ENCODE measurements at places on chromosomes 12 and 14.

GRCh38 chr12:76555797-76556196 lies 3.8 kb downstream of the OSBPL8 start:
- no peak for DNase-seq

DNA sequence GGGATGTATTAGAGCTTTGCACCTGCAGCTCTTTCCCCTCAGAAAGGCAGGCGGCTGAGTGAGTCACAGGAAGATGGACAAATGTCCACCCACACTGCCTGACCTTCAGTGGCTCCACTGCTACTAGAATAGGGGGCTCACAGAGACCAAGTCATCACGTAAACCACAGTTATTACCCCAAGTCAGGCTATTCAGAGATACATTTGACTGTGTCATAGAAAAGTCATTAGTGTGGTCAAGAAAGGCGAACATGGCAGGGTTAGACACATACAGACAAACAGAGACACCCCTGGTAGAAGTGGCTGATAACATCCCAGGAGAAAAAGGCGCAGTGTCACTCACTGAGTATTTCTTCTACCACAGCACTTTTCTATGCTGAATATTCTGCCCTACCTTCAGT lies 36.0 kb downstream of the GCH1 start:
- no peak for DNase-seq

GRCh38 chr12:111088409-111088808 lies 168.0 kb upstream of the MYL2 start:
- no peak for DNase-seq

- DNase-seq: no peak
These were observed 5.1 kb upstream of the MAGOHB start for GRCh38 chr12:10618338-10618987.

GRCh38 chr12:18345021-18345735 lies 83.9 kb downstream of the PIK3C2G start:
- DNase-seq: no peak

- DNase-seq: no peak
These were observed 29.0 kb downstream of the NUBPL start for GRCh38 chr14:31590206-31590605.

DNA sequence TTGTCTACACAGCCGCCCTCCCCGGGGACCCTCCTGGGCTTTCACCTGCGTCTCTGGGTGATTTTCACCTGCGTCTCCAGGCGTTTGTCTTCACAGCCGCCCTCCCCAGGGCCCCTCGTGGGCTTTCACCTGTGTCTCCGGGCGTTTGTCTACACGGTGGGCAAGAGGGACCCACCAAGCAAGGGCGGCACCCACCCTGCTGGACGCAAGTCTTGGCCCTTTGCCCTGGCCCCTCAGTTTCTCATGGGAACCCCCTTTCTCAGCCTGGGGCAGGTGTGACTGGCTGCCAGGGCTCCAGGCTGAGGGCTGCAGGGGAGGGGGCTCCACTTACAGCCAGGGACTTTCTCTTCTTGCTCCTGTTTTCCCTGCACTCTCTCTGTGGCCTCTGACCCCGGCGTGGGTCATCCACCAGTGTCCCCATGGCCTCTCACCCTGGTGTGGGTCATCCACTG lies 68.6 kb upstream of the GALNT9 start:
- DNase-seq: no peak

DNA sequence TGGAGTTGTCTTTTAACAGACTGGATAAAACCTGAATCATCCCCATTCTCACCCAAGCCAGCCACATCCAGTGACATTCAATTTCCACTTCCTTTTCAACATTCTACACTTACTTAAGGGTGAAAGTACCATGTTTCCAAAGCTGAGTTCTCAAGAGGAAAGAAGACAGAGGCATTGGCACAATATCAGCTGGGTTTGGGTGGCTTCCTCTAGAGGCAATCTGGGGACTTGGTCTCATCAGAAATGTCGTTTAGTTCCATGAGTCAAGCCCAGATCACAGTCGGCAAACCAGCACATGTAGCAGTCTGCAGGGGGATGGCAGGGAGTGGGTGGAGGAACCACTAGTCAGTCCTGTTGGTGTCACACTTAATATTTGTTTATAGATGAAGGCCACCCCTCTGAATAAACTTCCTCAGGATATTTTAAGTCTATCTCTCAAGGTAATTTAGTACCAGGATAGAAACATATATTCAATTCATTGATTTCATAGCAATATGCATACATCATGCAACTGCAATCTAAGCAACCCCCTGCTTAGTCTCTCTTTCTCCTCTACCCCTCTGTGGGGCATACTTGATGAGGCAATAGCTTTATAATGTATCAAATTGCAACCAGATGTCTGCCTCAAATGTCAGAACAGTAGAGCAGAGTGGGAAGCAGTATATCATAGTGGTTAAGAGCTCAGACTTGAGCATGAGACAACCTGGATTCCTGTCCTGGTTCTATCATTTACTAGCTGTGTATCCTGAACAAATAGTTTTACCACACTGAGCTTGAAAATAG lies 3.0 kb downstream of the SRRM4 start:
- DNase-seq: no peak

DNA sequence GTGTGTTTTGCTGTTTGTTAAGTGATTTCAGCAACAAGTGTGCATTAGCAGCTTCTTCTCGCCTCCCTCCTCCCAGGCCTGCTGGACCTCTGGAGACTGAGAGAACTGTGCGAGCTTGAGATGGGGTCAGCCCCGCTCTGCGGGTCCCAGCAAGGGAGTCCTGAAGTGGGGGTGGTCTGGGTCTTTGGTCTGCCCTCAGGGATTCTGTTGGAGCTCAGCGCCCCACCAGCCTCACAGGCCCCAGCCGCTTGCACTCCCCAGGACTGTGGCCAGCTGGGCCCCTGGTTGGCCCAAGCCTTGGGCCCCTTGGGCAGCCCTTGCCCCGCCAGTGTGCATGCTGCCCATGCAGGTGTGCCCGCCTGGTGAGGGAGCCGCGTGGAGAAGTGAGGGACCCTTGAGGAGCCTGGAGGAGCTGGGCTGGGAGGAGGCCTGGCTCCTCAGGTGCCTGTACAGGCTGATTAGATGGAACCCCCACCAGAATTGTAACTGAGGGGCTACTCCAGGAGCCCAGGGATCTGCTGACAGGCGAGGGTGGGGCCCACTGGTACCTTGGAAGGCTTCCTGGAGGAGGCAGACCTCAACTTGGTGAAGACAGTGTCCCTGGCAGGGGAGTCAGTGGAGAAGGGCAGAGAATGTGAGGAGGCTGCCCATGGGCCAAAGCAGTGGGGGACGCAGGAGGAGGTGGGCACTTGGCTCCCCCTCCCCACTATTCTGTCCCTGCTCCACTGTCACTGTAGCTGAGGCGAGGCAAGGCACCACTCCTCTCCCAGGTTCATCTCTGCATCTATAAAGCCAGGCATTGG lies 56.7 kb downstream of the BEGAIN start:
- DNase-seq: no peak

DNA sequence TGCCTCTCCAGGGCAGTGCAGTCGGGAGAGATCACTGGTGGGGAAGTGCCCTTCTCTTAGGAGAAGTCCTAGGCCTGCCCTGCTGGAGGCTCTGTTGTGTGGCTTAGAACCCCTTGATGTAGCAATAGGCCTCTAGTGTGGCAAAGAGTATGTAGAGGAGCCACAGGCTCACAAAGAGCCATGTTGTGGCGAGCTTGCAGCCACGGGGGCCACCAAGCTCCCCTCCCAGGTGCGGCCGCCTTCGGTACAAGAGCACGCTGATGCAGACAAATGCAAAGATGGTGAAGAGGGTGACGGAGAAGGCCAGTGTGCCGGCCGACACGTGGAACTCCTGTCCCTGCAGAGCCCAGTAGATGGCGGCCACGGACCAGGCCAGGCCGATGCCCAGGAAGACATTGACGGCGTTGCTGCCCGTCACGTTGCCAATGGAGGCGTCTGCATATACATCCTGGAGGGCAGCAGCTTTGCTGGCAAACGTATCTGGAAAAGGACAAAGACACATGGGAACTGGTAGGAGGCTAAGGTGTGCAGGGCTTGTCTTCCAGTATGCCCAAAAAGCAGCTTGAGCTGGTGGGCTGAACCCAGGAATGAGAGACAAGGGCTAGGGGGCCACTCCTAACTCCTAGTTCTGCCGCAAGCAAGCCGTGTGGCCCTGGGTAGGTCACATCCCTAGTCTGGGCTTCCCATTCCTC lies 142.8 kb downstream of the SLC8A3 start:
- peak; percentile 5 for DNase-seq

DNA sequence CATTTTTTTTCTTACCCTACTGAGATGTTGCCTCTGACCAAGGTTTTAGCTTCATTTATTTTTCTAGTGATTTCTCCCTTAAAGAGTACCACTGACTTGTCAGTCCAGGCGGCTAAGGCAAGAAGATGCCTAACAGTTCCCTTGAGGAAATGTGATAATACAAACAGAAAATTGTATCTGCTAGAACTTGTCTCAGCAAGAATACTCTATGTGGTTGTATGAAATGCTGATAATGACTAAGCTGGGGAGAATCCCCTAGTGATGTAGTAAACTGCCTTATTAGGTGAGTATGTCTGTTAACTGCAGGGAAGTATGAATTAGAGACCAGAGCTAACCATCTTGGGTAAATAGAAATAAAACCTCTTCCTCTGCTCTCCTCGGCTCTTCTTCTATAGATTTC lies 6.7 kb downstream of the C12orf54 start:
- no peak for DNase-seq

- no peak for DNase-seq
These were observed 1.4 kb downstream of the SERPINA9 start for GRCh38 chr14:94474581-94475031.

DNA sequence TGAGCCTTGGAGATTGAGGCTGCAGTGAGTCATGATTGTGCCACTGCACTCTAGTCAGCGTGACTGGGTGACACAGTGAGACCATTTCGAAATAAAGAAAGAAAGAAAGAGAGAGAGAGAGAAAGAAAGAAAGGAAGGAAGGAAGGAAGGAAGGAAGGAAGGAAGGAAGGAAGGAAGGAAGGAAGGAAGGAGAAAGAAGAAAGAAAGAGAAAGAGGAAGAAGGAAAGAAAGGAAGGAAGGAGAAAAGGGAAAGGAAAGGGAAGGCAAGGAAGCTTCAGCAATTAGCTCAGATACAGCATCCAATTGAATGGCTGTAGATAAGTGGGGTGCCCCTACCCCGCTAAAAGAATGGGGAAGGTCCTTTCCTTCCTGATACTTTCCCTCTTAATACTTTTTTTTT lies 9.5 kb upstream of the NAA30 start:
- no peak for DNase-seq

GRCh38 chr12:49823951-49824350 lies 4.3 kb downstream of the NCKAP5L start:
- no peak for DNase-seq
